ENCODE measurements at places on chromosomes 12 and 14. TPM values are rescaled to one million over a fixed set of nuclear protein-coding genes. Genes with fewer than 3 reads are reported as not detected.

- H3K27me3 ChIP-seq: peaks cover 5% of the 10 kb centered on the region
- no peaks in the 10 kb centered on the region for H3K36me3 ChIP-seq
- DNase-seq: no peak
- no peak overlapping the region for H3K4me3 ChIP-seq
- H3K4me1 ChIP-seq: peaks cover 4% of the 10 kb centered on the region
Observed at GRCh38 chr12:75744607-75745256, 233.3 kb upstream of the KRR1 start.

IFNG-AS1 gene
- 0.48 TPM for total RNA-seq

DNA sequence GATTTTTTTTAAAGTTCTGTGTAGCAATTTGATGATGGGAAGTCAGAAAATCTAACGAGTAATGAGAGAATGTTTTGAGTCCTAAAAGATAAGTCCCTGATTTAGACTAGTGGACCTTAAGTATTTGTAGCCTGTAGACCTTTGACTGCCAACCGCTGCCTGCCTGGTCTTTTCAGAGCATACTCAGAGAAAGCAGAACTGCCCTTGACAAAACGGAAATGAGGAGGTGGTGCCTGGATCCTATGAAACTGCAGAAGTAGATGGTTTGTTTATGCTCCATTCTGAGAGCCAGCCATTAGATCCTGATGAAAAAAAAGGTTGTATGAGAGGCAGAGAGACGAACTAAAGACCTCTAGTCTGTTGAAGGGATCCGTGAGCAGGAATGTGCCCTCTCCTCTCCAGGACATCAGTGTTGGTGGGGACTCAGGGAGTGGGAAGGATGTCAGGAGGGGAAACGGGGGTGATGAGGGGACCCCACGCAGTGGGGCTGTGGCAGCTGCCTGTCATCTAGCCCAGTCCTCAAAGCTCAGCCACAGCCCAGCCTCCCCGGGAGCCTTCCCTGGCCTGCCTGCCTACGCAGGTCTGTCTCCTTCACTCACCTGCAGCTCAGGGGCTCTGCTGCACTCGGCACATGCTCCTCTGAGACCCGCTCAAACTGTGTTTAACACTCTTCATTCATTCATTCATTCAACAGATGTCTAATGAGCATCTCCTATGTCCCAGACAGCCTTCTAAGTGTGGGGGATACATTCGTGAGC lies 447.5 kb downstream of the AACS start:
- H3K27me3 ChIP-seq: no peaks in the 10 kb centered on the region
- DNase-seq: no peak
- H3K36me3 ChIP-seq: no peaks in the 10 kb centered on the region
- H3K27ac ChIP-seq: no peak overlapping the region
- no peaks in the 10 kb centered on the region for H3K4me1 ChIP-seq

DNA sequence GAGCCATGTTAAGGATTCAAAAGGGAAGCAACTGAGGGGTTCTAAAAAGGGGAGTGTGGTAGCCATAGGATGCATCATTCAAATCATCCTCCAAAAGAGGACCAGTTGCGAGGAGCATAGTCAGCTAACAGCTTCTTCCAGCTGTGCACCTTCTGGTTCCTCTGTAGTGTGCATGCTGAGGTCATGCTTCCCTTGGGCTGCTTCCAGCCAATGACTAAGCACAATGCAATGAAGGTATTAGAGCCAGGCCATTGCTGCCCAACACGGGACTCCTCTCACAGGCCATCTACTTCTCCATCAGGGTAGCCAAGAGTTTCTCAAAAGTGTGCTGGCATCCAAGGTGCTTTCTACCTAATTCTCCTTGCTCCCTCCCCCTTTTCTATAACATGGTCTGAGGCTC lies 69.2 kb upstream of the ARID2 start:
- no peaks in the 10 kb centered on the region for H3K36me3 ChIP-seq
- H3K27me3 ChIP-seq: peaks cover 7% of the 10 kb centered on the region
- no peak for DNase-seq
- H3K27ac ChIP-seq: no peak overlapping the region

OTX2 gene
- total RNA-seq: not detected

GRCh38 chr14:68283378-68284123 lies 464.0 kb downstream of the RAD51B start:
- H3K4me3 ChIP-seq: no peak overlapping the region
- H3K27ac ChIP-seq: peak overlapping the region; percentile 34
- peak; percentile 68 for DNase-seq
- no peaks in the 10 kb centered on the region for H3K27me3 ChIP-seq

SERPINA12 gene
- total RNA-seq: not detected

DNA sequence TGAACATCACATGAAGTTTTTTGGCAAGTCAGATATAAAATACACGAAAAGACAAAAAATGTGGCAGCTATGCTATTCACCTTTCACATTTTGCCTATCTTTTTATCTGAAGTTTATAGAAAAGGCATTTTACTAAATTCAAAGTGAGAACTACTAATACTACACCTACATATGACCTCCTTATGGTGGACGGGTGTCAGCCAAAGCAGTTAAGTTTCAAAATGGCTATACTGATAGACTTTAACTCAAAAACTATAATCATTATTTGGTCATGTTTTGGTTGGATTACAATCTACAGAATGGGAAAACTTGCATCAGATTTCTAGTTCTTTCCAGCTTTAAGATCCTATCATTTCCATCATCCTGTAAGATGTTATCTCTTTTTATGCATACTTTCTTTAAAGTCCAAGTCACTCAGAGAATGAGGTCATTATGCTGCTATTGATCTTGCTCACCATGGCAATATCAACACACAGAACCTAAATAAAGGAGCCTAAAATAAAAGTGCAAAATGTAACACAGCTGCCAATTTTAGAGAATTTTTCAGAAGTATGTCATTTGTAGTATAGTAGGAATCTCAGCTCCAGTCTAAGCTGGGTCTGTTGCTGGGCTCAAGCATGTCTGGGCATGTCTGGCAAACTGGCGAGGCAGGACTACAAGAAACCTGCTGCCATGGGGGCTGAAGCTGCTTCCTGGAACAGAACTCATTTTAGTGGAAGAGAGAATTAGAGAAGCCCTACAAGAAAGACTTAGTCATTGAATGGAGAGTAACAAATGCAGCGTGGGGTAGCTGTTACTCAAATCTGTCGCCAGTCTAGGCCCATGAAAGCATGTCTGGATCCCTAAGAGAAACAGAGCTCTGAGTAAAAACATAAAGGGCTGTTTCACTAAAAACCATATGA lies 7.6 kb upstream of the AEBP2 start:
- DNase-seq: peak; percentile 78
- no peaks in the 10 kb centered on the region for H3K27me3 ChIP-seq
- H3K36me3 ChIP-seq: peaks cover 3% of the 10 kb centered on the region
- no peak overlapping the region for H3K4me3 ChIP-seq

DNA sequence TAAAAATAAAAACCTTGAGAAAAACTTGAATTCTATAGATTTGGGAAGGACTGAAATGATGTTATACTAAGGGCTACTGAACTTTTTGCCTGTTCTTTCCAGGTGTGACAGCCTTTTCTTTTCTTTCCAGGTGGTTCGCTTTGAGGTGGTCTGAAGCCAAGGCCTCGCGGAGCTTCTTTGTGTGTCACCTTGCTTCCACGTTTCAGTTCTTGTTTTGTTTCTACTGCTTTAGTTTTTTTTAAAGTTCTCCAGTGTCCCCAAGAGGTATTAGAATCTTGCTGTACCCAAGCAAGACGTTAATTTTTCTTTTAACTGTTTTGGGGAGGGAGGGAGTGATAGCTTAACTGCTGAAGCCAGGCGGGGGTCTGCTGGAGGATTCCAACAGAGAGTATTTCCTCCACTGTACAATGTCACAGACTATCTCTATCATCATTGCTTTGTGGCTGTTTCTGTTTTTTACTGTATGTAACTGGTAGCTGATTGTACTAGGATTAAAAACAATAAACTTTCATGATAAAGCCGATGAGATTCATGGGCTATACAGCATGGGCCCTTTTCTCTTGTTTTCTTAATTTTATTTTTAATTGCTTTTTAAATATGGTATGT lies 40.2 kb downstream of the PROX2 start:
- H3K36me3 ChIP-seq: peaks cover 5% of the 10 kb centered on the region
- peaks cover 58% of the 10 kb centered on the region for H3K4me1 ChIP-seq
- peak overlapping the region; percentile 30 for H3K27ac ChIP-seq
- H3K27me3 ChIP-seq: no peaks in the 10 kb centered on the region
- DNase-seq: no peak

GPR132 gene
- total RNA-seq: 34.2 TPM

GRCh38 chr14:43172899-43173548 lies 1334.1 kb downstream of the FSCB start:
- no peak overlapping the region for H3K4me3 ChIP-seq
- no peak overlapping the region for H3K27ac ChIP-seq
- no peak for DNase-seq
- no peaks in the 10 kb centered on the region for H3K4me1 ChIP-seq
- H3K36me3 ChIP-seq: no peaks in the 10 kb centered on the region

DNA sequence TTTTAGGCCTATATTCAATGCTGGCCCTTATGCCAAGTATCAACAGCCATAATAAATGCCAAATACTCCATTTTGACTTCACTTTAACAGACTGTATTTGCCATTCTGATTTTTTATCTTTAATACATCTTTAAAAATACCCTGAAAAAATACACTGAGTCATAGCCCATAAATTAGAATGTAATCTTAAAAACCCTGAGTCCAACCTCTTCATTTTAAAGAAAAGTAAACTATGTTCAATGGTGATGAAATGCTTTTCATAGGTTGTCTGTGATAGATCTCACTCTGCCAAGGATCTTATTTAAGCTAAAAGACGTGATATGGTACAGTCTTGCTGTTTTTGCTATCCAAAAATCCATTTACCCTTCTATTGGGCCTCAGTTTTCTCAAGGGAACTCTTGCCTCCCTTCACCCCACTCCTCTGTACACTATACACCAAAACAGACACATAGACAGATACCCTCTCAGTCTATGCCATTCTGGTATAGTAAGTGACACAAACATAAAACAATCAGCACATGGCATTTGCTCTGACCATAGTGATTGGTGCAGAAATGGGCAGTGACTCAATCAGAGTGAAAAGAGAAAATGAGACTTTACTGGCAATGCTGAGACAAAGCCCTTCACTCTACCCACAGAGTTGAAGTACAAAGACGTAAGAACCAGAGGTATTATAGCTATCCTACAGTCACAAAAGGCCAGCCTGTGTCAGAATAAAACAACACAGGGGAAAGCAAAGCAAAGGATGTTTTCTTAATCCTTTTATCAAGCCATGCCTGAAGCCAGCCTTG lies 49.1 kb downstream of the BTG1 start:
- no peak overlapping the region for H3K4me3 ChIP-seq
- peak; percentile 17 for DNase-seq
- H3K36me3 ChIP-seq: peaks cover 18% of the 10 kb centered on the region
- peaks cover 24% of the 10 kb centered on the region for H3K4me1 ChIP-seq
- no peaks in the 10 kb centered on the region for H3K27me3 ChIP-seq

DNA sequence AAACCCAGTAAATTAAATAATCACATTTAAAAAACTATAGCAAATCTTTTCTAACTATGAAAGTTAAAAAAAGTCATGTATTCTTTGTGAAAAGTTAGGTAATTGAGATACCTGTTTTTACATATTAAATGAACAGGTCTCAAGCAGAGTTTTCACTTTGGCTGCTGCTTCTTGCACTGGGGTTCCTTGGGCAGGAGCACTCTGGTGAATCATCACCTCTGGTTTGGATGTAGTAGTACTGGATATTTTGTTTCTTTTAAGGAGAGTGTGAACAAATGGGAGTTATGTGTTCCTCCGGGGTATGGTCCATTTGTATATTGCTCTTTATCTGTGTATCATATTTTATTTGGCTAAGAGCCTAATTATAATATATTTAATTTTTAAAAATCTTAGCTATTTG lies 82.7 kb downstream of the FUT8 start:
- H3K4me3 ChIP-seq: no peak overlapping the region
- peaks cover 31% of the 10 kb centered on the region for H3K4me1 ChIP-seq
- H3K27me3 ChIP-seq: no peaks in the 10 kb centered on the region
- H3K27ac ChIP-seq: no peak overlapping the region

CFAP251 gene
- 1.3 TPM for total RNA-seq

- DNase-seq: no peak
- no peak overlapping the region for H3K27ac ChIP-seq
- H3K36me3 ChIP-seq: peaks cover 10% of the 10 kb centered on the region
- peaks cover 8% of the 10 kb centered on the region for H3K4me1 ChIP-seq
- no peak overlapping the region for H3K4me3 ChIP-seq
Observed at GRCh38 chr14:99423434-99423833, 57.2 kb downstream of the SETD3 start.

DNA sequence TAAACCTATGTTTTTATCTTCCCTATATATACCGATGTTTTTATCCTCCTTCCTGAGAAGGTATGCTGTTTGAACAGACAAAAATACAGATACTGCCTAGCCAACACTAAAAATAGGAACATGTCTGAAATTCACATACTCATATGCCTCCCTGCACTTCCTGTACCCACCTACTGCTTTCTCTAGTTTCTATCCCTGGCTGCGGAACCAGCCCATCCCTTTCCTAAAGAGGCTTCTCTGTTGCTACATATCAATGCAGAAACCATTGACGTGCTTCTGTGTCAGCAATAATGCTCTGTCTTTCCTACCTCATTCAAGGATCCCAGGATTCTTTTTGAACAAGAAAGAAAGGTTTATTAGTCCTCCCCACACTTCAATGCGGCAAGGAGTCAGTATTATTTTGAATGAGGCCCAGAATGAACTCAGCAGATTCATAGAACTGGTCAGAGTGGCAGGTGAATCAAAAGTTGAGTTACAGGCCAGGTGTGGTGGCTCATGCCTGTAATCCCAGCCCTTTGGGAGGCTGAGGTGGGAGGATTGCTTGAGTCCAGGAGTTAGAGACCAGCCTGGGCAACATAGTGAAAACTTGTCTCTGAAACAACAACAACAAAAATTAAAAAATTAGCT lies 67.8 kb upstream of the NAP1L1 start:
- H3K4me3 ChIP-seq: no peak overlapping the region
- no peaks in the 10 kb centered on the region for H3K36me3 ChIP-seq
- peaks cover 8% of the 10 kb centered on the region for H3K27me3 ChIP-seq
- H3K4me1 ChIP-seq: peaks cover 5% of the 10 kb centered on the region
- DNase-seq: peak; percentile 19
- no peak overlapping the region for H3K27ac ChIP-seq

WNT1 gene
- not detected for total RNA-seq

GRCh38 chr14:58901826-58902225 lies 264.1 kb downstream of the DACT1 start:
- no peaks in the 10 kb centered on the region for H3K4me1 ChIP-seq
- DNase-seq: no peak
- no peaks in the 10 kb centered on the region for H3K36me3 ChIP-seq
- H3K4me3 ChIP-seq: no peak overlapping the region
- H3K27ac ChIP-seq: no peak overlapping the region
- H3K27me3 ChIP-seq: peaks cover 4% of the 10 kb centered on the region

DNA sequence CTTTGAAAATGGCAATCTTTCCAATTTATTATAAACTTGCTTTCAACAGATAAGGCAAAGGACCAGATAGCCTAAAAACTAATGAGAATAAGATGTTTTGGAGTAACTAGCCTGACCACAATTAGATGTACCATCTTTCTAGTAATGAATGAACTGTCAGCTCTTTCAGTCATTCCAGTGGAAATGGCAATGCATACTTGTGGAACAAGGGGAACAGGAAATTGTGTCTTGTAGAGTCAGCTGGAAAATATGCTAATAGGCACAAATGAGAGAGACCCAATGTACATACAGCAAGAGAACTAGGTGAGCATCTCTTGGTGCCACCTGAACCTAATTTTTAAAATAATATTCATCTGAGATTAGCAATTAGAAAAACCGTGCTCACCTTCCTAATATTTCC lies 76.1 kb upstream of the GPHB5 start:
- peaks cover 6% of the 10 kb centered on the region for H3K4me1 ChIP-seq
- H3K4me3 ChIP-seq: no peak overlapping the region
- H3K36me3 ChIP-seq: peaks cover 19% of the 10 kb centered on the region
- no peak overlapping the region for H3K27ac ChIP-seq
- H3K27me3 ChIP-seq: no peaks in the 10 kb centered on the region

GRCh38 chr14:99592933-99593753 lies 10.9 kb downstream of the CCDC85C start:
- peaks cover 24% of the 10 kb centered on the region for H3K4me1 ChIP-seq

PRKD1 gene
- total RNA-seq: not detected

PKP2 gene
- 0.36 TPM for total RNA-seq

IQSEC3 gene
- total RNA-seq: 0.29 TPM
